AG04450 (cell line): ENCODE measurements at places on chromosomes 11 and 22. TPM values are rescaled to one million over a fixed set of nuclear protein-coding genes. Genes with fewer than 3 reads are reported as not detected.

Gene POTEH
- polyA plus RNA-seq = not detected in 2 replicates

Gene CCDC81
- 1.7 and 2.3 TPM in 2 replicates for polyA plus RNA-seq

Gene RAB39A
- not detected in 2 replicates for polyA plus RNA-seq

Gene SAA4
- polyA plus RNA-seq = not detected in 2 replicates

Gene TUBA8
- 2.7 and 3.0 TPM in 2 replicates for polyA plus RNA-seq

Gene CATSPER1
- polyA plus RNA-seq = 0.25 and 0.40 TPM in 2 replicates

Gene C11orf21
- polyA plus RNA-seq = not detected in 2 replicates

Gene ROBO4
- 0.30 and 0.40 TPM in 2 replicates for polyA plus RNA-seq

Gene RAB38
- polyA plus RNA-seq = 5.6 and 7.2 TPM in 2 replicates

Gene FXYD6
- polyA plus RNA-seq = 19.8 and 21.4 TPM in 2 replicates

Gene UPK3A
- not detected in 2 replicates for polyA plus RNA-seq

Gene CRYBA4
- polyA plus RNA-seq = not detected in 2 replicates

Gene CLMP
- polyA plus RNA-seq = 251 and 288 TPM in 2 replicates

Gene OR52N4
- polyA plus RNA-seq = not detected in 2 replicates

Gene CNTN5
- polyA plus RNA-seq = not detected in 2 replicates

Gene OR5B21
- not detected in 2 replicates for polyA plus RNA-seq

Gene BTG4
- polyA plus RNA-seq = not detected in 2 replicates

Gene CTSF
- polyA plus RNA-seq = 24.3 and 28.1 TPM in 2 replicates

Gene PIH1D2
- 1.5 TPM in 2 replicates for polyA plus RNA-seq

Gene C22orf15
- polyA plus RNA-seq = 2.1 and 2.9 TPM in 2 replicates

Gene SMC1B
- polyA plus RNA-seq = not detected in 2 replicates
